Fibroblast of lung (primary cell): ENCODE measurements at places on chromosomes 4 and X.

GRCh38 chr4:79576429-79576753, 168.4 kb upstream of the GK2 start:
- DNase-seq: peak; percentile 23

DNA sequence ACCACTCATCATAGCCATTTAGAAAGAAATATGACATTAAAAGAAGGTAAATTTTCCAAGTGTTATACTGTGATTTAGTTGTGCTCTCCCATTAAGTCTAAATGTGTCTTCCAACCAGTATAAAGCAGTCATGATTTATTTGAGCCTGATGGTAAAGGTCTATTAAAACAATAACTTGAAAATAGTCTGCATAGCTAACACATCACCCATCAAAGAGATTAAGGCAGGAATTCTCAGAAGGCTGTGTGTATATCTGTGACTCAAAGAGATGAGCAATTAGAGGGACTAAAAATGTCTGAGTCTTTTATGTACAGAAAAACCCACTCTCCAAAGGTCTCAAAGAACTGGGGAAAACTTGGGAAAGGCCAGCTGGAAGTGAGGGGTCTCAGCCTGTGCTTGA, 70.3 kb upstream of the IQCM start:
- peak; percentile 23 for DNase-seq

DNA sequence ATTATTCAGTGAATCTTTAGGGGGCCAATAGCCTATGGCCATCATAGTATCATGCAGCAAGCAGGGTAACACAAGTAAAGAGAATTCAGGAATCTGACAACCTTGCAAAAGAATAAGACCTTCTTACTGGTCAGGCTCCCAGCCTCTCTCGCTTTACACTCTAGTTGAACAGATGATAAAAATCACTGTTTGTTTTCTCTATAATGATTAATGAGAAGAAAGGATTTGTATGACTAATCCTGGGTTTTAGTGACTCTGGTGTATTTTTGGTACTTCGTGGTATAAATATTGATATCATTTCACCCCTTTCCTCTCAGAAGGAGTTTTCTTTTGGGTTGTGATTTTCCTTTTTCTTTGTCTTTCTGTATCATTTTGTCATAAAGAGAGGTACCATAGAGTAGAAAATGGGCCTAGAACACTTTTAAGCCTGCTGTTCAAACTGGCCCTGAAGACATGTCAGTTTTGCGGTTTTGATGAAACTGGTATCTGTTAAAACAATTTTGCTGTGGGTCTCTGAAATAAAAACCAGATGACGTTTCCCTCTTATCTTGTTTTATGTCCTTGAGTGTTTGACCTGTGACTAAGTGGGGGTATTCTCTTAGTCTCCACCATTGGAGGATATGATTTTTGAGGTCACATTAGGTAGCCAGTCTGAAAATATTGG, 294.9 kb upstream of the TBX22 start:
- no peak for DNase-seq

DNA sequence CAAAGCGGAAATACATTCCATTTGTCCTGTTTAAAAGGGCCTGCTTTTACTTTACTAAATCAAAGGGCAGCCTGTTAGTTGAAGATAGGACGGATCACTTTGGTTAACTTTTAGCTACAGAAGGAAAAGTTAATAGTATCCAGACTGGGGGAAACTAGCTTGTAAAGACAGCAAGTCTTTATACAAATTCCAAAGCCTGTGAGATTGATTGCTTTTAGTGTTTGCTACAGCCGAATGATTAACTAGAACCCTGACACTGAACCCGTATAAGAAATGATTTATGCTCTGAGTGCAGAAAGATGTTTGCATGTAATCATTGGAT, 93.4 kb downstream of the FRAS1 start:
- no peak for DNase-seq

DNA sequence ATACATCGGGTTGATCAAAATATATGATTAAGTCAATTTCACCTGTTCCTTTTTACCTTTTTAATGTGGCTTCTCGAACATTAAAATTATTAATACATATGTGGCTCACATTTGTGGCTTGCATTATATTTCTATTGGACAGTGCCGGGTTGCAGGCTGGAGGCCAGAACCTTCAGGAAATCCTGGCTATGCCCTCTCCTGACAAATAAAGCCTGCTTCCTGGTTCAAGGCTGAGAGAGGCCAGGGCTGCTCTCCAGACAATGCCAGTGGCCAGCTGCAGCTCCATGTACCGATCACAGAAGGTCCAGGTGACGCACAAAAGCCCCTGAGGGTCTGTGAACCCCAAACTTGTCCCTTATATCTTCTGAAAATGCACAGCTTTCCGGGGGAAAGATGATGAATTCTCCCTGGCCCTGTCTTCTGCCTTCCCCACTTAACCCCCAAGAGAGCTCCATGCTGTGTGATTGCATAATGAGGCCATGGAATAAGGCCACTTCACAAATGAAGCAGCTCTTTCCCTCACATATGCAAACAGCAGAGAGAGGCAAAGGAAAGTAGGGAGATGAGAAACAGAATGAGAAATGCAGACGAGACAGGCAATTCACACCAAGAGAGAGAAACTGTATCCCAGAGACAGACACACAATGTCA, 241.2 kb downstream of the BCOR start:
- DNase-seq: no peak

- peak; percentile 69 for DNase-seq
Observed at GRCh38 chr4:121462660-121463261, 81.9 kb upstream of the QRFPR start.

GRCh38 chr4:113053883-113054282, 4.4 kb downstream of the ANK2 start:
- DNase-seq: no peak

GRCh38 chr4:145484225-145484846, 2.7 kb downstream of the SMAD1 start:
- DNase-seq: no peak

DNA sequence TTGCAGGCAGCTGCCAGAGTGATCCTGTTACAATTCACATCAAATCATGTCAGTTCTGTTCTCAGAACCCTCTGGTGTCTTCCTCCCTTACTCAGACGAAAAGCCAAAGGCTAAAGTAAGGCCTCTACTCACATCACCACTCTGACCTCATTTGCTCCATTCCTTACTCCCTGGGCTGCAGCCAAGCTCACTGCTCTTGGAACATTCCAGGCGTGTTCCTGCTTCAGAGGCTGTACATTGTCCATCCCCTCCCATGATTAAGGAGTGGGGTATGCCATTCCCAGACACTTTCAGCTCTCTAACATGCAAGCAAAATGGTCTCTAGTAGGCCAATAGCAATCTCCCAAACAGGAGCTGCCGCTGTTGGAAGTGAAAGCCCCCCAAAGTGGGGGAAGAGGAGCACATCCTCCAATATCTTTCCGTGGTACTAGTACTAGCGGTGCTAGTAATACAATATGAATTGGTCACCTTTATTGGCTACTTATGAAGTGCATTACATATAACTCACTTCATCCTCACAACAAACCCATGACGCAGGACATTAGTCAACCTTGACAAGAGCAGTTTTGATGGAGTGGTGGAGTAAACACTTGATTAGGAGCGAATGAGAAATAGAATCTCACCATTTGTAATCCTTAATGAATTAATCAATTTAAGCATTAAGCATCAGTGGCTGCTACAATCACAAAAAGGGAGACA, 15.0 kb downstream of the GAB3 start:
- DNase-seq: peak; percentile 92

GRCh38 chr4:1616557-1616930, 67.6 kb downstream of the FAM53A start:
- DNase-seq: no peak

- DNase-seq: no peak
Observed at GRCh38 chr4:48683784-48684666, 96.1 kb downstream of the FRYL start.

DNA sequence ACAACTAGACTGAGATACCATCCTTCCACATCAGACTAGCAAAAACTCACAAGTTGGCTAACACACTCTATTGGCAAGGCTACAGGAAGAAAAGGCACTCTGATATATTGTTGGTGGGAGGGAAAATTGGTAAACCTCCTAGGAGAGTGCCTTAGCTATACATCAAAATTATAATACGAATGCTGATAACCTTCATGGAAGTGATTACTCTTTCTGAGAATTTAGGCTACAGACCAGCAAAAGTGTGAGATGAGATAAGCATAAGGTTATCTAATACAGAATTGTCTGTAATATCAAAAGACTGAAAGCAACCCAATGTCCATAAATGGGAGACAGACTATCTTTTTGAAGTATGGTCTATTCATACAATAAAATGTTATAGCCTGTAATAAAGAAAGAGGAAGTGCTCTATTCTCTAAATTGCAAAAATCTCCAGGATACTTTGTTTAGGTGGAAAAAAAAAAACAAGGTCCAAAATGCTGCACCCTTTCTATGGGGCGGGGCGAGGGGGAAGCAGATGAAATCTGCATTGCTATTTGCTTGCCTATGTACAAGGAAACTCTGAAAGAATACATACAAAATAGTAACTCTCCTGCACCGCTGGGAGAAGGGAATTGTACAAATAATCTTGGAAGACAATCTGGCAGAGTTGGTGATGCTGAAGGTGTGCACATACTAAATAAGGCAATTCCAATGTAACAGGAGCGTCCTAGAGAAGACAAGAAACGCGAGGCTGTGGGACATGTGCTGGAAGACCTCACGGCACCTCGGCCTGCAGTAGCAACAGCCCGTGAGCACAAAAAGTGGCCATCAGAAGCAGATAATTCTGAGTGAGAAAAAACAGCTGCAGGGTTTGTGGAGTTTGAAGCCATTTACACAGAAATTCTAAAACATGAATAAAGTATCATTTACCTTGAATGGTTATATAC, 109.7 kb downstream of the AFAP1 start:
- no peak for DNase-seq

GRCh38 chrX:85859426-85859825, 187.9 kb downstream of the CHM start:
- no peak for DNase-seq

- DNase-seq: peak; percentile 70
Observed at GRCh38 chr4:132001542-132001941, 1147.6 kb upstream of the PCDH10 start.

- DNase-seq: no peak
Observed at GRCh38 chrX:48533165-48533564, 6.3 kb upstream of the TBC1D25 start.

GRCh38 chrX:118251271-118251670, 94.6 kb upstream of the WDR44 start:
- DNase-seq: peak; percentile 53

- DNase-seq: no peak
Observed at GRCh38 chr4:101019941-101020401, 327.4 kb downstream of the PPP3CA start.

- no peak for DNase-seq
Observed at GRCh38 chr4:175970724-175971123, 94.9 kb upstream of the WDR17 start.

DNA sequence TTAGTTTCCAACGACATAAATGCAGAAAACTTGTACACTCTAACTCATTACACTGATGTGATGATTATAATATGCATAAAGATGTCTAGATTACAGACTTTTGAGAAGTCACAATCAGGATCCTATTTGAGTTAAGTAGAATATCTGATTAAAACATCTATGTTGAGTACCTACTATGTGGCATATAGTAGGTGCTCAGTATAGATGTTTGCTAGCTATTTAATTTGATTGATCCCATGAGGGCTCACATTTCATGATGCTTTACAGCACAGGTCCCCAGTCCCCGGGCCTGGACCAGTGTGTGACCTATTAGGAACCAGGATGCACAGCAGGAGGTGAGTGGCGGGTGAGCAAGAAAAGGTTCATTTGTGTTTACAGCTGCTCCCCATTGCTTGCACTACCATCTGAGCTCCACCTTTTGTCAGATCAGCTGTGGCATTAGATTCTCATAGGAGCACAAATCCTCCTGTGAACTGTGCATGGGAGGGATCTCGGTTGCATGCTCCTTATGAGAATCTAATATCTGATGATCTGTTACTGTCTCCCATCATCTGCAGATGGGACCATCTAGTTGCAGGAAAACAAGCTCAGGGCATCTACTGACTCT, 33.0 kb upstream of the CXCL8 start:
- no peak for DNase-seq

- DNase-seq: peak; percentile 58
Observed at GRCh38 chrX:51336584-51336983, 4.0 kb downstream of the NUDT10 start.

DNA sequence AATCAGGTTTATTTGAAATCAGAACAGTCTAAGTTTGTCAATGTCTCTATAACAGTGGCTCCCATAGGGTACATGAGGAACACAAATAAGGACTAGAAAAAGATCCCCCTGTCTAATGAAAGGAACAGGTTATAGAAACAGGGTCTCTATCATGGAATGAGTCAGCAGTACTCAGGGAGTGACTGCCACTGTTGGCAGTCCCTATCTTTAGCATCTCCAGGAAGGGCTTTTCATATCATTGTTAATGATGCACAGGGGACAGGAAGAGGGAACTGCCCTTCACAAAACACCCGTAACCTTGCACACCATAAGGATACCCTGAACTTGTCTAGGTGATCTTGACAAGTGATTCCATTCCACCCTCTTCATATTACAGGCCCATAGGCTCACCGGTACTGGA, 38.5 kb upstream of the SMIM10L2A start:
- DNase-seq: no peak

GRCh38 chrX:100090931-100091330, 319.1 kb downstream of the PCDH19 start:
- DNase-seq: peak; percentile 54
